ENCODE measurements at places on chromosomes 11 and 22.

- H3K27me3 ChIP-seq = no peaks in the 10 kb centered on the region
- no peaks in the 10 kb centered on the region for H3K4me1 ChIP-seq
- no peak overlapping the region for H3K4me3 ChIP-seq
Observed at GRCh38 chr22:41517172-41518047, 26.9 kb downstream of the POLR3H start.

GRCh38 chr22:43723816-43724215 is 88.3 kb downstream of the EFCAB6 start:
- H3K4me3 ChIP-seq = no peak overlapping the region
- H3K27me3 ChIP-seq = no peaks in the 10 kb centered on the region
- no peak overlapping the region for H3K27ac ChIP-seq
- no peaks in the 10 kb centered on the region for H3K4me1 ChIP-seq

DNA sequence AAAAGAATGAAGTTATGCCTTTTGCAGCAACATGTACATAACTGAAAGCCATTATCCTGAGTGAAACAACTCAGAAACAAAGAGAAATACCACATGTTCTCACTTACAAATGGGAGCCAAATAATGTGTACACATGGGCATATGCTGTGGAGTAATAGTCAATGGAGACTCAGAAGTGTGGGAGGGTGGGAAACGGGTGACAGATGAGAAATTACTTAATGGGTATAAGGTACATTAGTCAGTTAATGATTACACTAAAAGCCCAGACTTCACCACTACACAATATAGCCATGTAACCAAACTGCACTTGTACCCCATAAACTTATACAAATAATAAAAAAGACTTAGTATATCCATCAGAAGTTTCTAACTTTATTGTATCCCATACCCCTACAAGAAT is 674.1 kb upstream of the ARHGAP42 start:
- no peaks in the 10 kb centered on the region for H3K4me1 ChIP-seq
- no peak overlapping the region for H3K4me3 ChIP-seq
- no peak for DNase-seq
- no peak overlapping the region for H3K27ac ChIP-seq

GRCh38 chr11:43523632-43524031 is 156.9 kb upstream of the HSD17B12 start:
- no peak overlapping the region for H3K4me3 ChIP-seq
- no peak for DNase-seq
- H3K27ac ChIP-seq = no peak overlapping the region
- no peaks in the 10 kb centered on the region for H3K4me1 ChIP-seq
- peaks cover 9% of the 10 kb centered on the region for H3K27me3 ChIP-seq

DNA sequence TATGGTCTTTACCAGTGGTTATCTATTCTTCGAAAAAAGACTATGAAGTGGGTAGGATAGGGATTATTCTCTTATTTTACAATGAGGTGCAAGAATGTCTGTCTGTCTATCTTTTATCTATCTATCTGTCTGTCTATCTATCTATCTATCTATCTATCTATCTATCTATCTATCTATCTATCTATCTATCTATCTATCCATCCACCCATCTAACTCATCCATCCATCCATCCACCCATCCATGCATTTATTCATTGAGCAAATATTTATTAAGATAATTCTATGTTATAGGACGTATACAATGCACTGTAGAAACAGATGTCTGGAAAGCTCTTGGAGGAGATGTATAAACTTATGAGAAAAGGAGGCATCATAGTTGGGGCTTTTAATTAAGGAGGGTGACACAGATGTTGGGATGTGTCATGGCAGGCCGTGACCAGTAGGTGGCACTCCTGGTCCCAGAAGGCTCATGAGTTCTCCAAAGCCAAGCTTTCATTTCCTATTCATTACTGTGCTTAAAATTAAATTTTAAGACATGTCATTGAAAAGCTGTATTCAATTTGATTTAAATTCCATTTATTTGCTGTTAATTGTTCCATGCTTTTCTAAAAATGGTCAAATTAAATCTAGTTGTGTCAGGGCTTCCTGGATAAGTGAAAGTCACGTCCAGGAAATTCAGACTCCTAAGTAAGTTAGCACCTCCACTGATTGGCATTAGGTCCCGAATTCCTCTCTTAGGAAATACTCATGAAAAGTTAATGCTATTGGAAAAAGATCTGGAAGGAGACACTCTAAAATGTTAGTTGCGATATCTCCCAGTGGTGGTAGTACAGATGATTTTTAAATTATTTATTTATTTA is 19.0 kb upstream of the E2F8 start:
- DNase-seq = no peak
- H3K27me3 ChIP-seq = no peaks in the 10 kb centered on the region
- no peaks in the 10 kb centered on the region for H3K4me1 ChIP-seq
- H3K36me3 ChIP-seq = no peaks in the 10 kb centered on the region

GRCh38 chr11:131759140-131759539 is 388.7 kb downstream of the NTM start:
- no peak overlapping the region for H3K4me3 ChIP-seq
- H3K27ac ChIP-seq = no peak overlapping the region
- H3K4me1 ChIP-seq = no peaks in the 10 kb centered on the region
- H3K36me3 ChIP-seq = no peaks in the 10 kb centered on the region
- DNase-seq = no peak

GRCh38 chr11:112968941-112969713 is 7.9 kb downstream of the NCAM1 start:
- H3K27me3 ChIP-seq = no peaks in the 10 kb centered on the region
- DNase-seq = no peak

DNA sequence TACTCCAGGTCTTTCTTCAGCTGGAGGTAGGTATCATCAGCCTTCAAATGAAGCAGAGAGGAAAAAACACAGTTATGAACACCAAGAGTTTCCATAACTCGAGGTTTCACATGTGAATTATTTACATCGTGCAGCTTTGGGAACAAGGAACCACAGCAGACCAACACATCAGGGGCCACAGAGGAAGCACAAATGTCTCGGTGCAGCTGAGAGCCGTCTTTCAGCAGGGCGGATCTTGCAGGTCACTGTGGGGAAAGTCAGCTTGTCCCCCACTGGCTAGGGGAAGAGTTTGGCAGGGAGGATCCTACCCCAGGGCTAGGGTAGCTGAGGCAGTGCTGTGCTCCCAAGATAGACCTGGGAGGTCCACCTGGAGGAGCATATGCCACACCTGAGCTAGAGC is 74.7 kb downstream of the C11orf58 start:
- H3K36me3 ChIP-seq = no peaks in the 10 kb centered on the region
- peak overlapping the region; percentile 89 for H3K27ac ChIP-seq
- H3K4me1 ChIP-seq = no peaks in the 10 kb centered on the region
- DNase-seq = no peak

GRCh38 chr11:64484191-64485022 is 106.6 kb upstream of the SLC22A12 start:
- no peak for DNase-seq
- no peak overlapping the region for H3K4me3 ChIP-seq
- no peaks in the 10 kb centered on the region for H3K27me3 ChIP-seq
- no peak overlapping the region for H3K27ac ChIP-seq
- no peaks in the 10 kb centered on the region for H3K4me1 ChIP-seq

DNA sequence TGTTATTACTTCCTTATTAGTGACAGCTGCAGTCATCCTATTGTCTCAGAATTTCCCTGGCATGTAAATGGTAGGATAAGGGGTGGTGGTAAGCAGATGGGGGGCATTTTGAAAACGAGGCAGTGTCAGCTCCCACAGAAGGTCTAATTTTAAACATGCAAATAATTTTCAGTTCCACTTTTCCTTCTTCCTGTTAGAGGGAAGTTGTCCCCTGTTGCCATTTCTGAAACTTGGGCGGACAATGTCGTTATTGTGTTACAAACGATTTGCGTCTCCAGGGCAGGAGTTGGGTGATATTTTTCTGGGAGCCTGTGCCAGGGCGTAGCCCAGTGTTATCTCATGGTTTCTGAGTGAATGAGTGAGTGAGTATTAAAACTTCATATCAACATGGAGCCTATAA is 7.4 kb downstream of the PTPRJ start:
- no peaks in the 10 kb centered on the region for H3K36me3 ChIP-seq
- no peaks in the 10 kb centered on the region for H3K4me1 ChIP-seq
- H3K27ac ChIP-seq = peak overlapping the region; percentile 74
- DNase-seq = no peak
- no peaks in the 10 kb centered on the region for H3K27me3 ChIP-seq

GRCh38 chr11:106523171-106523570 is 445.7 kb downstream of the AASDHPPT start:
- H3K27me3 ChIP-seq = no peaks in the 10 kb centered on the region
- H3K27ac ChIP-seq = no peak overlapping the region
- H3K4me3 ChIP-seq = no peak overlapping the region
- no peak for DNase-seq
- H3K36me3 ChIP-seq = peaks cover 2% of the 10 kb centered on the region
- no peaks in the 10 kb centered on the region for H3K4me1 ChIP-seq

- H3K4me3 ChIP-seq = no peak overlapping the region
Observed at GRCh38 chr22:45093609-45094008, 70.1 kb upstream of the NUP50 start.

DNA sequence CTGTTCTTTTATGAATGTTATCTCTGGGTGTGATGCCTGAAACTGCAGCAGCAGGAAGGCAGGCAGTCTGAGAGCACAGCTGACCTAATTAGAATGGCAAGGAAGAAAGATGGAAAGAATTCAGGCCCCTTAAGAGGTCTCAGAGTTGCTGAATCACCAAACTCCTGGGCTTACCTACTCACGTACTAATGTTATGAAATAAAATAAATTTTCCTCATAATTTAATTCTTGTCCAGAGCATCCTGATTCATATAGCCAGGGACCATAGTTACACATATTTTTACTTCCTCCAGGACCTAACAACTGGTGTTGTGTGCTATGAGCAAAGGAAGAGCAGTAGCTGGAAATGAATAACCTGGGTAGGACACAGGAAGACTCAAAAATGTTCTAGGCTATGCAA is 41.9 kb downstream of the SNX19 start:
- H3K4me3 ChIP-seq = no peak overlapping the region
- no peak for DNase-seq
- no peaks in the 10 kb centered on the region for H3K27me3 ChIP-seq
- H3K36me3 ChIP-seq = no peaks in the 10 kb centered on the region

DNA sequence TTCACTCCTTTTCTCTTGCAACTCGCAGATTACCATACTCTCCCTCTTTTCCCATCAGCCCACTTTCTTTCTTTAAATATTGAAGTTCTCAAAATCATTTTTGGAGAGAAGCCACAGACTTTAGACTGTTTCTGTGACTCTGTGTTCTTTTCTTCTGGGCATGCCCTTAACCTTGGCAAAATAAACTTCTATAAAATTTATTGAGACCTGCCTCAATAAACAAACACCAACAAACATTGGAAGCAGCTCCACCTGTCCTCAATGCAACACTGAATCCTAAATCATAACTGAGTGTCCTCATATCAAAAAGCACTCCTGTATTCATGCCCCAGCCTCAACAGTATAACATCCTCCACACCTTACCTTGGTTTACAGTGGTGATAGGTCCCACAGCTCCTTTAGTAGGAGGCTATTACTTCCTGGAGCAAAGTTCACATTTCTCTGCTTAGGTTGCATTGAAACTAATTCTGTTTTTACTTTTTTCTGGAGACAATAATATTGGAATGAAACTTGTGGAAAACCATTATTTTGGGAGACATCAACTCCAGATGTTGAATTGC is 320.0 kb upstream of the LRRC4C start:
- no peak for DNase-seq
- no peaks in the 10 kb centered on the region for H3K4me1 ChIP-seq
- H3K27ac ChIP-seq = no peak overlapping the region
- no peaks in the 10 kb centered on the region for H3K27me3 ChIP-seq
- H3K4me3 ChIP-seq = no peak overlapping the region

DNA sequence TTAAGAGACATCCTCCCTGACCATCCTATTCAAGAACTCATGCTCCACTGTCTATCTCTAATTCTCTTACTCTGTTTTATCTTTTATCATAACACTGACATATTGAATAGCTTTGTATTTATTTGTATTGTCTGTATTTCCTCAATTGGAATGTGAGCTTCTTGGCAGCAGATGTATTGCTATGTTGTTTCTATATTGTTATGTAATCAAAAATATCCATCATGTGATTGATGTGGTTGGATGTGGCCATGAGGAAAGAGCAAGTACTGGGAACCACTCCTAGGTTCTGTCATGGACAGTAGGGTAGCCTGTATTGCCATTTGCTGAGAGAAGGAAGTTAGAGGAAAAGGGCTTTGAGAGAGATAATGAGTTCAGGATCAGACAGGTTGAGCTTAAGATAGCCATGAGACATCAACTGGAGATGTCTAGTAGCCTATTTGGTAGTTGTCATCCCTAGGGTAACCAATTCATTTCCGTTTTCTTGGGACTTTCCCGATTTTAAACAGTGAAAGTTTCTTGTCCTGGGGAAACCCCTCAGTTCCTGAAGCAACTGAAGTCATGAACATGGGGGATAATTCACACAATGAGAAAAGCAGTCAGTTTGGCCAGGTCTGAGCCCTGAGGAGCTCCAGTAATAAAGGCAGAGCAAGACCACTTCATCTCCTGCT is 404.5 kb downstream of the INSC start:
- no peaks in the 10 kb centered on the region for H3K27me3 ChIP-seq
- DNase-seq = no peak
- no peak overlapping the region for H3K27ac ChIP-seq
- no peaks in the 10 kb centered on the region for H3K36me3 ChIP-seq
- H3K4me1 ChIP-seq = no peaks in the 10 kb centered on the region

GRCh38 chr11:103491777-103492176 is 382.6 kb downstream of the DYNC2H1 start:
- no peak overlapping the region for H3K27ac ChIP-seq
- H3K27me3 ChIP-seq = no peaks in the 10 kb centered on the region
- H3K4me1 ChIP-seq = no peaks in the 10 kb centered on the region
- H3K36me3 ChIP-seq = no peaks in the 10 kb centered on the region
- H3K4me3 ChIP-seq = no peak overlapping the region

DNA sequence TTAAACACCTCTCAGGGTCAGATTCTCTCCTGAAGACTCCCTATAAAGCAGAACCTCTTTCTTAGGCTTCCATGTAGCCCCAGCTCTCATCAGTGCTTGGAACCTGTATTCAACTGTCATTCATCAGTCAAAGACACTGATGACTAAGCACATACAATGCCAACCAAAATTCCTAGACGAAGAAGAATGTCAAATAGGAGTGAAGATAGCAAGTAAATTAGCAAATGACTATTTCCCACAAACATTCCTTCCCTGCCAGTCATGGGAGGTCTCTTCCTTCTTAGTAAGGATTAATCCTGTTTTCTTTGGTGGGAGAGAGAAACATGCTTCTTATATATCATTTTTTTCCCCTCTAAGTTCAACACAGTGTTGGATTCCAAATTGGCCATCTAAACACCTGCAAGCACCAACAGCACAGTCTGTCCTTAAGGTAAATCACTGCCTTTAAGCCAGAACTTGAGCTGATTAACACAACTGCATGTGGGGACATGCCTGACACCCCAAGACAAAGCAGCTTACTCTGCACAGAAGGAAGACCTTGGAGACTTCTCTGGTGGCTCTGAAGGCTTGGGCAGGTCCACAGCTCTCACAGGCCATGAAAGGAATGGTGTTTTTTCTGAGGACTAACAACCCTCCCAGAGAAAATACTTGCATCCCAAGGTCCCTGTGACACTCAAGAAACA is 47.5 kb upstream of the ME3 start:
- no peak for DNase-seq
- no peak overlapping the region for H3K4me3 ChIP-seq
- H3K27me3 ChIP-seq = no peaks in the 10 kb centered on the region
- H3K4me1 ChIP-seq = no peaks in the 10 kb centered on the region
- H3K36me3 ChIP-seq = no peaks in the 10 kb centered on the region
- no peak overlapping the region for H3K27ac ChIP-seq
